Central memory CD4-positive, alpha-beta T cell (primary cell): ENCODE measurements at places on chromosomes 5 and 9.

- DNase-seq = no peak
Observed at GRCh38 chr5:133611357-133612248, 738 bp downstream of the FSTL4 start.

DNA sequence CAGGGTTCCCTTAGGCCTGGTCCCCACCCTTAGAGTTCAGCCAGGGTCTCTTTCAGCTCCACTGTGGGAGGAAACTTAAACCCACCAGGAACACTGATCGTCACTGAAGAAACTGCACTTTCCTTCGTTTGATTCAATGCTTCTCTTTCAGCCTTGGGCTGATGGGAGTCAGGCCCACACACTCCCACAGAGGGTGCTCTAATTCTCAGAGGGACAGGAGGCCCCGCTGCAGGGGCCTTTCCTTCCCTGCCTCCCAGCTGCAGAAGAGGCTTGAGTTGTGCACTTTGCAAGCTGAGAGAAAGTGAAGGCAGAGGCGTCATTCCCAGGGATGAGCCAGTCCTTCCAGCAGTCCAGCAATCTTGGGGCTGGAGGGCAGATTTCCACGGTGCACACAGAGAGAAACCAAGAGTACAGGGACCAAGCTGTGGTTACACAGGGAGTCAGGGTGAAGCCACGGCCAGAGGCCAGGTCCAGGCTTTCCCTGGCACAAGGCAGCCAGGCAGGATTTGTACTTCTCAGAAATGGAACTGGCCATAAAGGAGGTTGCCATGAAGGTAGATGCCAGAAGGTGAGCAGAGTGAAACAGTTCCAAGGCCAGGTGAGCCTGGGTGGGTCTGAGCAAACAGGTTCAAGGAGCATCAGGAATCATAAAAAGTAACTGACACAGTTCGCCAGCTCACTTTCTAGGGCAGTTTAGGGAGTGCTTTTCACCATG is 10.4 kb upstream of the GLIPR2 start:
- DNase-seq = no peak

GRCh38 chr5:103475629-103476240 is 86.9 kb downstream of the NUDT12 start:
- peak; percentile 14 for DNase-seq

- DNase-seq = no peak
Observed at GRCh38 chr5:74864823-74865222, 1.4 kb downstream of the FAM169A start.

GRCh38 chr5:81121836-81122630 is 111.1 kb upstream of the CKMT2 start:
- DNase-seq = no peak

DNA sequence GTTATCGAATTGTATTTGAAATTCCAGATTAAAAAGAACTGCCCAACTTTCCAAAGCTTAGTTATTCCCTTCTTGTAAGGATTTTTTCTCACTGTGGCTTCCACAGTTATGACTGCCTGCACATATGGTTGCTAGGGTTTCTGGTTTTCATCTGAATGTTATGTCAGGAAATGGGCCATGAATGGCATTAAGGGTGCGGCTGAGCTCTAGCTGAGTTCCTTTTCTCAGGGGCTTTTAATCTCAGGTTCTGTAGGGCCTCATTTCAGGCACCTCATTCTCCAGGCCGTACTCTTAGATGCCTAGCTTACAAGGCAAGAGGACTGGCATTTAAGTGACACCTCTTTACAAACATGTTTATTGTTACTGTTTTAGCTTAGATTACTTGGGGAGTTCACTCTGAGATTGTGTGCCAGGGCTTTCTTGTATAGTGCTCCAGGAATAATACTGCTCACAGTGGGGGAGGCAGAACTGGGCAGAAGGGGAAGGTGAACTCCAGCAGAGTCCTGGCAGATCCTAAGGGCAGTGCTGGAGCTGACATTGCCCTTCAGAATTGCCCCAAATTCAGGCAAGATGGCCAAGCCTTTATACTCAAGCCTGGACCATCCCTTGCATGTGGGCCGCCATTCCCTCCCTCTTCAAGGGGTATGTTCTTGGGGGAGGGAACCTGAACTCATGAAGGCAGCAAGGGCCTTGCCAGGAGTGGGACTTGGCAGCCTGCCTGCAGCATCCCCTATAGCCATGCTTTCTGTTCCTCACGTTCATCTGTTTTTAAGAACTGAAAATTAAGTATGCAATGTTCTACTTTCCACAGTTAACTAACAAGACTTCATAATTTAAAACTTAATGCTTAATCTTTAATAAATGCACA is 111.5 kb downstream of the KDM4C start:
- DNase-seq = no peak

DNA sequence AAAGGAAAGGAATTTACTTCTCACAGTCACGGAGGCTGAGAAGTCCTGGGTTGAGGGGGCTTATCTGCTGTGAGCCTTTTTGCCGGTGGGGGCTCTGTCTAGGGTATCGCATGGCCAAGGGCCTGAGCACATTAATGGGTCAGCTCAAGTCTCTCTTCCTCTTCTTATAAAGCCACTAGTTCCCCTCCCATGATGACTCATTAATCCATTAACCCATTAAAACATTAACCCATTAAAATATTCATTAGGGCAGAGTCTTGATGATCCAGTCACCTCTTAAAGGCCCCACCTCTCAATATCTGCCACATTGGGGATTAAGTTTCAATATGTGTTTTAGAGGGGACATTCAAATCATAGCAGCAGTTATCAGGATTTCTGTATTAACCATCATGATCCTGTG is 406.3 kb downstream of the SPOCK1 start:
- DNase-seq = no peak

DNA sequence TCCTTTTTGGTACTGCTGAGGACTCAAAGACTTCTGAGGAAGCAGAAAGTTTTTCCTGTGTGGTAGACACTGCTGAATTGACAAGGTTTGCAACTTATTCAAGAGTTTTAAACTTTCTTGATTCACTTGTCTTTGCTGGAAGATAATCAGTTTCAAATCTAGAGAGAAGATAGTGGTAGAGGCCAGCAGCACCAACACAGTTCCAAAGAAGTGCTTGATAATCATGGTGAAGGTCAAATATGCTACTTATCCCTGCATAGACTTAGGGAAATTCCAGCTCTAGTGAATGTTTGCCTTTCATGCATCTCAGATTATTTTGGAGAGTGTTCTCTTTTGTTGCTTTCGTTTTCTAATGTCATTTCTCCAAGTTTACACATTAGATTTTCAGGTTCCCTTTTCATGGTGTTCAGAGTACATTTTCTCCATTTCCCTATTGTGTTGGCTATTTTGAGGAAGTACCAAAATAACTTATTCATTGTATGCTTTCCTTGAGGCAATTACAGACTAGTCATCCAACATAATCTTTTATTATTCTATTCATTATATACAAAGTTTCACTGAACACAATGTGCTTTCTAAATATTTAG is 550 bp downstream of the IFNE start:
- DNase-seq = no peak

GRCh38 chr5:151448038-151448985 is 909 bp downstream of the SLC36A1 start:
- peak; percentile 21 for DNase-seq

GRCh38 chr5:124923131-124923530 is 176.7 kb upstream of the ZNF608 start:
- DNase-seq = no peak

- no peak for DNase-seq
Observed at GRCh38 chr5:65539827-65540226, 23.1 kb downstream of the CENPK start.

GRCh38 chr9:126295082-126295477 is 31.5 kb upstream of the MVB12B start:
- no peak for DNase-seq

GRCh38 chr5:40333459-40334241 is 346.1 kb upstream of the PTGER4 start:
- DNase-seq = no peak

DNA sequence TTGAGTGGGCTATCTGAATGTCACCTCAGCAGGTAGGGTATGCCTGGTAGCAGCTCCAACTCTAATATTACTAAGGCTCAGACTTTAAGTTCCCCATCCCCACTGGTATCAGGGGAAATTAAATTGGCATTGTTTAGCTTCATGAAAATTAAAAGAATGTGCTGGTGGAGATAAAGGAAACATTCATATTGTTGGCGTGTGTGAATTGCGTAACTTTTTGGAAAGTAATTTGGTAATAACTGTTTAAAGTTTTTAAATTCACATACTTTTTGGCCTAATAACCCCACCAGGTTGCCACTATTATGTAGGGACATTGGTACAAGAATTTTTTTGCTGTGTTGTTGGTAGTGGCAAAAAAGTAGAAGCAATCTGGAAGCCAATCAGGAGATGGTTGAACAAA is 29.4 kb downstream of the TNPO1 start:
- DNase-seq = no peak

DNA sequence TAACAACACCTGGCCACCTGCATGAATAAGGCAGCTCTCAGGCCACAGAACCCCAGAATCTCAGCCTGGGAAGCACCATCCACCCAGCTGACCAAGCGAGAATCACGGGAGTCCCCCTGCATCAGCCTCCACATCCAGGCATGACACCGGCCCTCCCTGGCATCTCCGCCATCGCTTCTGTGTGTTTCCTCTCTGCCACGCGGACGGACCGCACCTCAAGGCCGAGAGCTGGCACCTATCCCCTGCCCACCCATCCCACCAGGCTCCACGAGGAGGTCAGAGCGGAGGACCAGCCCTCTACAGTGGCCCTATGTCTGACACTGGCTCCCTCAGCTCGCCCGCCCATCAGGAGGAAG is 134.7 kb downstream of the COL23A1 start:
- DNase-seq = no peak

- DNase-seq = no peak
Observed at GRCh38 chr5:54326662-54327270, 16.4 kb upstream of the ARL15 start.

- DNase-seq = no peak
Observed at GRCh38 chr9:90432951-90433350, 209.7 kb downstream of the DIRAS2 start.
